CD4-positive, alpha-beta T cell (primary cell): ENCODE measurements at places on chromosomes 1 and 21. TPM values are rescaled to one million over a fixed set of nuclear protein-coding genes. Genes with fewer than 3 reads are reported as not detected.

PTGER3 gene
- not detected for total RNA-seq

TRMT13 gene
- 6.9 TPM for total RNA-seq

GRCh38 chr1:209176866-209177430 is 406.6 kb upstream of the CAMK1G start:
- DNase-seq = no peak

GRCh38 chr1:44568128-44568900 is 106.0 kb downstream of the TMEM53 start:
- DNase-seq = no peak

DNA sequence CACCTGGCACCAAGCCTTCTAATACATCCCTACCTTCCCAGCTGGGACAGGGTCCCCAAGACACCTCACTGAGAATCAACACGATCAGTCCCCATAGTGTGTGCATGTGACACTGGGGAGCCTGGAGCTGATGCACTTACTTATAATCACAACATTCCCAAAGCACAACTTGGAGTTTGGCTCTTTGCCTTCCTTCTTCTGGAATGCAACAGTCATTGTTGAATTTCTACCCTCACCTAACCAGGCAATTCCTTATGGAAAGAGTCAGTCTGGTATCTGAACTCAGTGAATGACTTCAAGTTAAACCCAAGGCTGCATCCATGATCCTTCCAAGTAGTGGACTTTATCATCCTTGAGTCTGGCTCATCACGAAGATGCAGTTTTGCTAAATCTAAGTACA is 86.1 kb downstream of the DSCAM start:
- DNase-seq = no peak

CHI3L2 gene
- total RNA-seq = 15.7 TPM

- no peak for DNase-seq
These were observed 43.1 kb downstream of the PDE9A start for GRCh38 chr21:42696501-42697040.

DNA sequence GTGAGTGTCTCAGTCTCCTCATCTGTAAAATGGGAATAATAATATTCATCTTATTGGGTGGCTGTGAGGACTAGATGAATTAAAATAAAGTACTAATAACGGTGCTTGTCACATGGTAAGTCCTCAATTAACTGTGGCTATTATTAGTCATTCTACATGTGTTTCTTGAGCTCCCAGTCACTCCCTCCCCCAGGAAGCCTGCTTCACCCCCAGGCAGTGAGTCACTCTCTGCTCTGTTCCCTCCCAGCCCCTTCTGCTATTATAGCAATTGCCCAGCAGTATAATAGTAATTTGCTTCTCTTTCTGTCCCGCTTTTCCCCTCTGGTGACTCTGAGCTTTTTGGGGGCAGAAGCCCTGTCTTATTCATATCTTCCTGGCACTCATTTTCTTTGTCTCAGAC is 102.0 kb downstream of the BEND5 start:
- DNase-seq = no peak

SLC30A10 gene
- total RNA-seq = not detected

- DNase-seq = no peak
These were observed 167.4 kb downstream of the TNFSF18 start for GRCh38 chr1:172883387-172883791.

DNA sequence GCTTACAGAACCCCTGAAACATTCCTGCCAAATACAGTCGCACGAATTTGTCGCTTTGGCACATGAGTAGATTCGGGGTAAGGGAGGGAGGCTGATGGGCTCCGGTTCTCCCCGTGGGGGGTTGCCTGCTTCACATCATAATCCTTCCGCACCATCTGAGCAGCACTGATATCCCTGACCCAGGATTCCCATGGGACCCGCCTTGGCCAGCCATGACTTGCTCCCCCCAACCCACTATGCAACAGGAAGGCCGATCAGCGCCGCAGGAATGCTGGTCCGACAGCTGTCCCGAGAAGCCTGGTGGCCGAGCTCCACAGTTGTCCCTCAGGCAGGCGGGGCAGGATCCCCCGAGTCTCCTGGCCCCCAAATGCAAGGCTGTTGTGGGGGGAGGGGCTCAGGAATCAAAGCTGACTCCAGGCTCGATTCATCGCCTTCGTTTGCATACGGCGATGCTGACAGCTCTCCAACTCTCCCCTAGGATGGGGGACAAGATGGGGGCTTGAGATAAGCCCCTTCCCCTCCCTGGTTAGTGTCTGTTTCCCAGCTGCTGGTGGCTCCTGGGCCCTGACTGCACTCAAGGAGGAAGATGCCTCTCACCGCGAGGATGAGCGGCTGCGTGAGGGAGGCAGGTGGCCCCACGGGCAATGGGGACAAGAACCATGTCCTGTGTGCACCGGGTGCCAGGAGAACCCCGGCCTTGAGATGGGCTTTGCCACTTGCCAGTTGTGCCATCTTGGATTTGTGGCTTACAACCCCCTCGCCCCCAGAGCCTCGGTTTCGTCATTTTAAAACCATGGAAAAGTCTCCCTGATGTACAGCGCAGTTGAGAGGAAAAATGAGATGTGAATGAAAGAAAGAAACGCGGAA is 9.3 kb downstream of the DRAXIN start:
- DNase-seq = no peak

DNA sequence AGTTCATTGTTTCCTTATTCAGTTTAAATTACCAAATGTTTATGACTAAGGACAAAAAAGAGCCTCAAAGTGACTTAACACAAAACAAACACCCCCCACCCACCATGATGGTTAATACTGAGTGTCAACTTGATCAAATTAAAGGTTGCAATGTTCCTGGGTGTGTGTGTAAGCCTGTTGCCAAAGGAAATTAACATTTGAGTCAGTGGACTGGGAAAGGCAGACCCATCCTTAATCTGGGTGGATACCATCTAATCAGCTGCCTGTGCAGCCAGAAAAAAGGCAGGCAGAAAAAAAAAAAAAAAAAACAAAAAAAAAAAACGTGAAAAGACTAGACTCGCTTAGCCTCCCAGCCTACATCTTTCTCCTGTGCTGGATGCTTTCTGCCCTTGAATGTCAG is 543.4 kb downstream of the NEGR1 start:
- no peak for DNase-seq

TBX19 gene
- total RNA-seq = 1.6 TPM

DNA sequence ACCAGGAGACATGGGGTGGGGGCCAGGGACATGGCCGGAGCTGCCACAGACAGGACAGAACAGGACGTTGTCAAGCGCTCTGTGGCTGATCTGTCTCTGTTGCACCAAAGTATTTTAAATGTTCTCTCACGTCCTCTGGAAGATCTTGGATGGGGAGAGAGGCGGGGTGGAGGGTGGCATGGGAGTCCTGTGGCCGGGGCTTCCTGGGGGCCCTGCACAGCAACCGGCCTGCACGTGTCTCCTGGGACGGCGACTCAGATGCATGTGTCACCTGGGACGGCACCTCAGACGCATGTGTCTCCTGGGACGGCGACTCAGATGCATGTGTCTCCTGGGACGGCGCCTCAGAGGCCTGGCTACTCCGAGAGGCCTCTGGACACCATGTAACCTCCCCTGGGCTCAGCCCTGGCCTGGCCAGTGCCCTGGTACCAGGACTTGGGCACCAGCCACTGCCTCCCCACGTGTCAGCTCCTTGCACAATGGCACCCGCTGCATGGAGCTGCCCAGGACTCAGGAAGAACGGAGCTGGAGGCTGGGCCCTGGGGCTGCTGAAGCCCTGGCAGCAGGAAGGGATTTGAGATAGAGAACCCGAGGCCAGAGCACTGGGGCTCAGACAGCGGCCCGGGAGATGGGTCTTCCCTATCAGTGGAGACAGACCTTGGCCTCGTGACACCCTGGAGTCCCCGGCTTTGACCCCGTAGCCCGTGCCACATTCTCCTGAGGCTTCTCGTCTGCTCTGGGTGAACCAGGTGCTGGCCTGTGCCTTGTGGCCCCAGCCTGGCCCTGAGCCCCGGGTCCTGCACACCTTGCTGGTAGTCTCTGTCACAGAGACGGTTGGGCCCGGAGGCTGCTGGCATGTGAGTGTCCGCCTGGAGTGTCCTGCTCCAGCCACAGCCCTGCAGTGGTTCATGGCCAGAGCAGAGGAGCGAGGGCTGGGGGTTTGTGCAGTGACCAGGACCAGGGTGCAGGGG is 14.7 kb upstream of the SLC19A1 start:
- no peak for DNase-seq

GRCh38 chr1:17597651-17598050 is 58.2 kb downstream of the ARHGEF10L start:
- no peak for DNase-seq

USP25 gene
- total RNA-seq = 45.0 TPM

IQCC gene
- total RNA-seq = 3.2 TPM

SLC22A15 gene
- 0.08 TPM for total RNA-seq

ATAD3C gene
- 0.74 TPM for total RNA-seq

GRCh38 chr21:43957611-43958362 is 54.3 kb upstream of the TRAPPC10 start:
- no peak for DNase-seq

LCE1B gene
- total RNA-seq = not detected

DNA sequence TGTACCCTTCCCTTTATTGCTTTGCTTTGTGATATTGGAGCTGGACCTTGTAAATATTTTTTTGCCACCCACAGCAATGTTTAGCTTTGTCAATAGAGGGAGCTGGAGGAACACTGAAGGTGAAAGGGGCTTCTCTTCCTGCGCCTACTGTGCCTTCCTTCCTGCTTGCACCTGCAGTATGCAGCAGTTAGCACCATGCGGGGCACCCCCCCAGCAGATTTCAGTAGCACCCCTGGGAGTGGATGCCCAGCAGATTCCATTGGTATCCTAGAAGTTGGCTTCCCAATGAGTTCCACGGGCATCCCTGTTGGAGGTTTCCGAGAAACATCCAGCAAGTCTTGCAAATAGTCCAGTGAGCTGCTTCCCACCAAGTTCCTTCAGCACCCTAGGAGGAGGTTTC is 25.6 kb downstream of the S100A10 start:
- peak; percentile 35 for DNase-seq

DNA sequence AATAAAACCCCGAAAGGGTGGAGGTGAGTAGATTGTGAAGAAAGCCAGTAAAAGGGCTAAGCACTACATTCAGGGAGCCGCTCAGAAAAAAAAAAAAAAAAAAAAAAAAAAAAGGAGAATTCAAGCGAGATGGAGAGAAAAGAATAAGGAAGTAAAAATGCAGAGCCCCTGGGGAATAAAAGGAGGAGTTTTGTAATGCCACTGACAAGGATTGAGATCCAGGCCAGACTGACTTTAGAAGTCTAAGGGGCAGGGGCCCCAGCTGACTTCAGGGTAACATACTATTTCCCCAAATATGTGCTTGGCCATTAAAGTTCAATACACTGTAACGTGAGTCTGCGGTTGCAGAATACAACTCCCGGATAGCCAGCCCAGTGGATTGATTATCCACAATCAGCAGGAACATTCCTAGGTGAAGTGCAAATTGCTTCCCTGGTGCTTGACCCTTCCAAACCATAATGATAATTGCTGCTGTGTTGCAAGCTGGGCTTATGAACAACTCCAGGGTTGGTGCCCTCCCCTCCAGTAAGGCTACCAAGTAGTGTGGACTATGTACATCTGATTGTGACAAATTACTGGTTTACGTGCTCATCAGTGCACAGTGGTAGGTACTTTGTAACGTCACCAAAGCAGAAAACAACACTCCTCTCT is 30.7 kb upstream of the RRP15 start:
- no peak for DNase-seq

SMIM1 gene
- 1.8 TPM for total RNA-seq

DNA sequence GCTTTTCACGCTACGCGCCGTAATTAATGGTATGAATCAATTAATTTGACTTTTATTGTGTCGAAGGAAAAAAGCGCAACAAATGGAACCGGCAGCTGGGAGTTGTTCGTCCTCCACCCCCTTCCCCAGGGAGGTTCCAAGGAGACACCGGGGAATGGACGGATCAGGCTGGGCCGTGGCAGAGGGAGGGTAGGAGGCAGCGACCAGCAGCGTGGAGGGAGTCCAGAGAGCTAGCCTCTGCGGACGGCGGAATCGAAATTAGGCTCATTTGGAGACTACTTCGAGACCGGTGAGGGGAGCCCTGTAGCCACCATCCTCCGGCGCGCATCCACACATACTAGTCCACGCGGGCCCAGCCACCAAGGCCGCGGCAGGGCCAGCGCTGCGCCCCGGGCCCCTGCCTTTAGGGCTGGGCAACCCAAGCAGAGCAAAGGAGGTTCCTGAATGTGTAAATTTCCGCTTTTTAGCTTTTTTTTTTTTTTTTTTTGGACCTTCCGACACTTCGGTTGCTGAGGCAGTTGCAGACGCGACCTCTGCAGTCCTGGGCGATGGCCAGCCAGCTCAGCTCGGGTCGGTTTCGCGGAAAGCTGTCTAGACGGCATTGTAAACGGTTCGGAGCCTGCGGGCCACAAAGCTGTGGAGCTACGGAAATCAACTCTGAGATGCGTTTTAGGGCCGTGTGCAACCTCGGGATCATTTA is 2.2 kb upstream of the FOXD3 start:
- DNase-seq = no peak

DNA sequence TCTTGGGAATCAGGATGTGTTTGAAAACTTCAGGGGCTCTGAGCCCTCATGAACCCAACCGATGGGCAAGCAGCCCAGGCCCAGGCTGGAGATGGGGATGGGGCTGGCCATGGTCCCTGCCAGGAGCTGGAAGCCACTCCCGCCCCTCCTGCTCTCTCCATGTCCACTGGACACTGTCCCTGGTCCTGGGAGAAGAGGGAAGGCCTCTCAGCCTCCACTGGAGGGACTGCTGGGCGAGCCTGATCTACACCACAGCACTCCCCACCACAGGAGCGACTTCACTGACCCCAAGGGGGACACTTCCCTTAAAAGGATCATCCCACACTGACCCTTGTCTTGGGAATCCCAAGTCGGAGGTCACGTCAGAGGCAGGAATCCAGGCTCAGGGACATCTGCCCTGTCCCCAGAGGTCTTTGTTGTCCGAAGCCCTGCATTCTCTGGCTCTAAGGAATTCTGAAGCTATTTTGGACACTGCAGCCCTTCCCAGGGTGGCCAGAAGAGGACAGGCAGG is 16.9 kb upstream of the COL18A1 start:
- DNase-seq = no peak

LORICRIN gene
- not detected for total RNA-seq

KRTAP12-2 gene
- not detected for total RNA-seq

AMPD2 gene
- total RNA-seq = 191 TPM

GRCh38 chr21:19844334-19844733 is 1153.9 kb upstream of the NCAM2 start:
- DNase-seq = no peak
